Renal cortical epithelial cell (primary cell): ENCODE measurements at places on chromosomes 7 and 10.

GRCh38 chr7:70439651-70440050 is 692.3 kb upstream of the GALNT17 start:
- no peak for DNase-seq

DNA sequence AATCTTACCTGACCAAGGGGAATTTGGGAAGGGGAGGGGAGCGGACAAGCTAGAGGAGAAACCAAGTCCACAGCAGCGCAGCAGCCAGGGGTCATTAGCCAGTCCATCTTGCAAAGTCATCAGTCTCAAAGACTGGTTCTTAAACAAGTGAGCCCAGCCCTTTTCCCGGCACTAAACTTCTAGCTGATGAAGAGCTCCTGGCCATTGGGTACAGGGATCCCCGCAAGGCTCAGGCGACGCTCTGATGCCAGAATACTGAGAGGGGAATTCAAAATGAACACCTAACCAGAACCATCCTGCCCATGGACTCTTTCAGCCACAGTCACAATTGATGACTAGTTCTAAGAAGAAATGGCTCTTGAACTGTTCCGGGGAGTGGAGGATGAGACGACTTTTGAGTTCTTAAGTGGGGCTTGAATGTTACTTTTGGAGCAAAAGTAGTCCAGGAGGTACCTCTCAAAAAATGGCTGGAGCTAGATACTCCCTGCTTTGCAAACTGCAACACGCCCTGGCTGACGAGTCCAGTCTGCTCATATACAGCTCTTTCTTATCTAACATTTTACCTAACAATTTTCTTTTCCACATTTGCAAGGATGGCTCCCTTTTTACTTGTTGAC is 2.5 kb upstream of the TWIST1 start:
- DNase-seq, result no peak

DNA sequence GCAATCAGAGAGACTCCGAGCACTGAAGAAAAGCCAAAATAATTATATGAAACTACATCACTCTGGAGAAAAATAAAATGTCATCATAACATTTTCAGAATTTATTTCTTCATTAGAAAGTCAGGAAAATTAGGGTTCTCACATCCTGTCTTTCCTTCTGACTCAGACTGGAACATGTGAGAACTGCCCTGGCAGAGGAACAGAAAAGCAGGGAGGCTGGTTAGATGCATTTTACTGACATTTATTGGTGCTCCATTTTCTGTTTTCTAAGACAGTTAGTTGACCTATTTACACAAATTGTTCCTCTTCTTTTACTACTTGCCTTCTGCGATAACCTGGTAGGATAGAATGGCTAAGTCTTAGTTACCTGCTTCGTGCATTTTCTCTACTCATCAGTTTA is 58.6 kb upstream of the ANK3 start:
- no peak for DNase-seq

GRCh38 chr10:285216-285615 is 150.0 kb downstream of the ZMYND11 start:
- no peak for DNase-seq

DNA sequence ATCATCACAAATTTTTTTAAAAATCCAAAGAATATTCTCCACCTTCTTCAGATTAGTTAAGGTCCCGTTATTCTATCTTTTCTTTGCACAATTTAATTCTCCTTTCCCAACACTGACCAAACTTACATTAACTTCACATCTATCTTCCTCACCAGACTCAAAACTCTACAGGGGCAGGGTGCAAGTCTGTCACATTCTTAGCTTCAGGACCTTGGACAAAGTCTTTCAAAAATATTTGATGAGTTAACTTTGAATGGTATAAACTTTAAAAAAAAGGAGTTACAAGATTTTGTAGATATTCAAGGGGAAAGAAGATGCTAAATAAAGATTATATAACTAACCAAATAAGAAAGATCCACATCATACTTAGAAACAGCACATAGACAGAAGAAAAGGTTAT is 132.7 kb downstream of the ZNF438 start:
- no peak for DNase-seq

DNA sequence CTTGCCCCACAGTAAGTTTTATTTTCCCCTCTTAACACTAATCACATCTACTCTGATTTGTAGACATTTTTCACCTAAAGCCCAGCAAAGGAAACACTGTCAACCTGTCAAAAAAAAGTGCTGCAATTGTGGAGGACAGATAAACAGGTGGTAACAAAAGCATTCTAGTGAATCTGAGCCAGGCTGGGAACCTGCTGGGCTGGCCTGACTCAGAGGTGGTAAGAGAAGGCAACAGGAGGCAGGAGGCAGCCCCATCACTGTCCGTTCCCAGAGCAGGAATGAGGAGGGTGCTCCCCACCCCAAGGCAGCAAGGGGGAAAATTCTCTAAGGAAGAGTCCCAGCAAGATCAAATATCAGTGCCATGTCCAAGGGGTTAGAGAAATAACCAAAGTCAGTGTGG is 19.5 kb upstream of the HERPUD2 start:
- no peak for DNase-seq

- no peak for DNase-seq
These were observed 208.5 kb downstream of the CCDC3 start for GRCh38 chr10:12792889-12793556.

DNA sequence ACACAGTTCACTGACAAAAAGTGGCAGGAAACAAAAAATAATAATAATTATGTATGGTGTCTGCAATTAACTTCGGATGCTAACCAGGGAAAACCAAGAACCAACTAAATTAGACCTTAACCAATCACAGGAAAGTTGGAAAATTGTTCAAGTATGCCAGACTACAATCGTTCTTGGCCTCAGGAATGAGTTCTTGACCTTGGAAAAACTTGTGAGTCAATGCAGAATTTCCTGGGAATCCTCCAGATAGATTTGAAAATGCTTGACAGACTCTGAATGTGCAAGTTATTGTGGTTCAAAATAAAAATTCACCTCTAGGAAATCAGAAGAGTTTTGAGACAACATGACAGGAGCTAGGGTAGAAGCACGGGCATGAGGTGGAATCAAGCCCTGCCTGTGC is 171.5 kb downstream of the C7orf25 start:
- no peak for DNase-seq

GRCh38 chr10:79237454-79238157 is 109.7 kb upstream of the PPIF start:
- DNase-seq, result no peak

GRCh38 chr10:6497620-6498019 is 82.5 kb downstream of the PRKCQ start:
- no peak for DNase-seq
